ENCODE measurements at places on chromosomes 2 and 18. TPM values are rescaled to one million over a fixed set of nuclear protein-coding genes. Genes with fewer than 3 reads are reported as not detected.

Gene AAMP
- 125 TPM for total RNA-seq

Gene POU3F3
- total RNA-seq, result 0.09 TPM

Gene GAREM2
- total RNA-seq, result 0.40 TPM

Gene C2orf72
- 0.21 TPM for total RNA-seq

Gene SCN2A
- total RNA-seq, result not detected

Gene ABCA12
- total RNA-seq, result 45.7 TPM

Gene TWSG1
- total RNA-seq, result 21.5 TPM

Gene GALNT5
- 8.5 TPM for total RNA-seq

Gene FBXO41
- 2.3 TPM for total RNA-seq

Gene CCDC102B
- 3.8 TPM for total RNA-seq

Gene FTCDNL1
- total RNA-seq, result 3.6 TPM
